ENCODE measurements at places on chromosomes 12 and 14.

DNA sequence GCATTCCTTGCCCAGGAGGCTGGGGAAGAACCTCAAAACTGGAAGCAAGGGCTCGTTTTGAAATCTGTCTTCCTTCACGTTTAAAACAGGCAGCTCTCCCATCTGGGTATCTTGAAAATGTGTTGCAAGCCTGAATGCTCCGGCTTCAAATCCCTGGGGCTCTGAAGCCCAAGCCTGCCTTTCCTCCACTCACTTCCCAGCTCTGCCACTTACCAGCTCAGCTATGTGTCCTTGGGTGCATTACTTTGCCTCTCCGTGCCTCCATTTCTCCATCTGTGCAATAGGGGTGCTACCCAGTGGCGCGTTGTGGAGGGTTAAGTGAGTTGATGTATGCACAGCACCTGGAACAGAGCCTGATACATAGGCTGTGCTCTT is 97.6 kb downstream of the GCH1 start:
- no peak for DNase-seq

- no peak for DNase-seq
Measured at GRCh38 chr12:11595080-11595479, 54.4 kb upstream of the ETV6 start.

DNA sequence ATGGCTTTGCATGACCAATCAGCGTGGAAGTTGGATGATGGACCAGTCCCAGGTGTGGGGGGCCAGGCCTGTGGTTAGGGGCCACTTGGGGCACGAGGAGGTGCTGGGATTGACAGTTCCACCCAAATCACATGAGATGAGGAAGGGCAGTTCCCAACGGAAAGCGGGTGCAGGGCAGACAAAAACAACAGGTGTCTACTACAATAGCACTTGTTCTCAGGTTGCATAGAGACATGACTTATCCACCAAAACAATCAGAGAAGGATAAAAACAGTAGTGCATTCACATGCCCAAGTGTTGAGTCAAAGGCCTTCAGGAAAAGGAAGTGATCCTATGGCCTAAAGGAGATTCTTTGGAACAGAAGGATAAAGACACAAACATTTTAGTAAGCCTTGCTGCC is 14.6 kb upstream of the EIF2B2 start:
- DNase-seq: no peak

DNA sequence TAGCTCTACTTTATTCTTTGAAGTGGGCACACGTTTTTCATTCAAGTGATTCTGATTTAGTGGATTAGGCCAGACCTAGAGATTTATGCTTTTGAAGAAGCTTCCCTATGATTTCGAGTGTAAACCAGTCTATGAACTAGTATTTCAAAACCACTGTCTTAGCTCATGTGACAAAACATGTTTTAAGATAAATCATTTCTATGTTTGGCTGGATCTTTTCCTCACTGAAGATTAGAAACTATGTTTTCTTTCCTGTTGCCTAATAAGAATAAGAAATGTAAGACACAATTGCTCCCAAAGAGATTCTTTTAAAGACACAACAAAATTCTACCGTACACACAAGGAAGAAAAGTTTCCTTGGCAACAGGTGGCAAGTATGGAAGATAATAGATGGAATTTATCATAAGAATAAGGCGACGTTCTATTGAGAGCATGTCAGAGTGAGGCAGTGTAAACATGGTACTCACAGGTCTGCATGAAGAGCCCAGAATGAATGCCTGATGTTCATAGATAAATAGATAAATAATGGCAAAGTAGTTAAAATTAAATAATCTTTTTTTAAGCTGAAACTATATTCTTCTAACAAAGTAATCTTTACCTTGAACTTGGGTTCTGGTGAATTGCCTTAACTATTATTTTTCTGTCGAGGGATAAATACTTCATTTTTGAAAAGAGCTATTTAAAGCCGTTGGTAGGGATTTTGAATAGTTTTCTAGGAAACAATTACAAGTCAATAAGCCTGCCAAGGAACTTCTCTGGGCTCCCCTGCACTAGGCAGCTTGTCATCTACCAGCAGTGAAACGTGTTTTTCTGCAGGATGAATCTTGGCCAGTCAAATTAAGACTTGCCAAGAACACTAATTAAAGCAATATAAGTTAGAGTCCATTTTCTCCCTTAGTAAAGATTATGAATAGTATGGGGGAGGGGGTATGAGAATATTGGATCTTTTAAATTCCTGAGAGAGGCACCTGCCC is 34.1 kb upstream of the C12orf75 start:
- DNase-seq: no peak

DNA sequence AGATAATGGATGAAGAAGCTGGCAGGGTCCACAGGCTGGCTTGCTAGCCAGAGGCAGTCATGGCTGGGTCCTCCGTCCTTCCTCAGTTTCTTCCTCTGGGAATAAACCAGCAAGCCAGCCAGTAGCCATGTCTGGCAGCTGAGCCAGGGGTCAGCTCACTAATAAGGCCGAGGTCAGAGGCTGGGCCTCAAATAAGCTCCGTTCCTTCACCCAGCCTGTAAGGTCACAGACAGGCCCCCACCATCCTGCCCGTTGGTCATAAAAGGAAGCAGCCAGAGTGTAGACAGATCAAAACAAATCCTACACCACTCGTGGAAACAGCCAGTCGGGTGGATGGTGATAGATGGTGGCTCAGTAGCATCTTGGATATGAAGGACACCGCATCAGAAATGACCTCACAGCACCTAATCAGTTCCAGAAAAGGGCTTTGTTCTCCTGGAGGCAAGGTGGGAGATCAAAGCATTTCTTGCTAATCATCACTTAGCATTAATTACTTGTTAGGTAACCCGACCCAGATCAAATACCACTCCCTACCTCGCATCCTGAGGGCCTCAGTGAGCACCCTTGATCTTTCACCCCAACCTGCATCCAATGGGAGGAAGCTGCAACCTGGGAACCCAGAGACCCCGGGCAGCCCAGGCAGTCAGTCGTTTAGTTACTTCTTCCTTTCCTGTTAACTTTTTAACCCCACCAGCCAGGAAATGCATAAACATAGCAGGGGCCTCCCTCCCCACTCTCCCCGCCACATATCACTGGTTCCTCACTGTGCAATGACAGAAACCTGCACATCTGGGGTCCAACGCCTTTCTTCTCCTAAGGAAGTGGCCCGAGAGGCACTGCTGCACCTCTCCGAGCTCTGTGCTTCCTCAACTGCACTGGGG is 90.2 kb downstream of the KDM2B start:
- DNase-seq: no peak

DNA sequence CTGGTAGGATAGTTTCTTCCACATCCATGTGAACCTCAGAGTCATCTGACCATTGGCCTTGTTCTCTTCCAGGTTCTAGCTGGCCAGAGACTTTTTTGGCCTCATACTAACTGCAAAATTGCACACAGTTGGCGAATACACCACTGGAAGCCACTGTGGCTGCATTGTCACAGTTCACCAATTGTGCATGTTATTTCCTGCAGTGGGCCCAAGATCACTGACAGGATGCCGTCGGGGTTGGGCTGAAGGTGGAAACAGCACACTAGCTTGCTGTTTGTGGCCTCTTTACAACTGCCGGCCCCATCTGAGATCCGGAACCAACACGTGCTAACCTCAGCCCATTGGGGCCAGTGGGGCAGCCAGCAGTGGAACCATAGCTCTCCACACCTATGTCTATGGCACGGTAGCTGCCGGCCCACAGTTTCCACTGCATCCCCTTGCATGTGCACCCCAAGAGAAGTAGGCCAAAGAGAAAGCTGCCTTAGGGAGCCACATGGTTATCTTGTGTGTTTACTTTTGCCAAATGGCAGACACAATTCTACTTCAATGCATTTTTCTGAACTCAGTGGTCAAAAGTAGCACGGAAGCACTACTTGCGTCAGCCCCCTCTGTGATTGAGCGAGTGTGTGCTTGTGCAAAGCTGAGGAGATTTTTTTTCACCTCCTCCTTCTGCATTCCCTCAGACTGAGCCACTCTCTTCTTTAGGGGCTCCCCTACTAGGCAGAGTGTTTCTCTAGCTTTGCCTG is 464.0 kb downstream of the RAD51B start:
- DNase-seq: no peak

GRCh38 chr12:80188576-80188975 is 89.2 kb downstream of the OTOGL start:
- DNase-seq: no peak

DNA sequence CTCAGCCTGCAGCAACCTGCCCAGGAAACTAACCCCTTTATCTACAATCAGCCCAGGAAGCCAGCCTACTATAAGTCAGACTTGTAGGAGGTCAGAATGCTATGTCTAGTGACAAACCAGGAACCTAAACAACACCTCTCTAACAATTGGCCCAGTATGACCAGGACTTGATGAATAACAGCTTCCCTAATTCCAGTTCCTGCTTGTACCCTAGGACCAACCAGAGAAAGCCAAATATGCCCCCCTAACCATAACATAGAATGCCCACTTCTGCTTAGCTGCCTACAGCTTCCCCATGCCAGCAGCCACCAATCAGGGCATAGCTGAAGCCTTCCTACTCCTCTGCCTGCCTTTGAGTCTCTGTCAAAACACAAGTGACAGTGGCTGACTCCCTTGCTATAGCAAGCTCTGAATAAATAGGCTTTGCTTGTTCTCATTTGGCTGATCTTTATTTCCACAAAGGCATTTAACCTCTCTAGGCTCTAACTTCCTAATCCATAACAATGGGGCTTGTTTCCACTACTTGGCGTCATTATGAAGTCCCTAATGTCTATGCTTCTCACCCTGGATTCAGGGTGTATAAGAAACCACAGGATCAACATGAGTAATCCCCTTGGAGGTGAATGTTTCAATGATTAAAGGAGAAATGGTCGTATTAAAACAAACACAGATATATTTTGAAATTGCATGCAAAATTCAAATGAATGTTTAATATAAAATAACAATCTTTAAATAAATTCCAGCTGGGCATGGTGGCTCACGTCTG is 220.2 kb downstream of the ANO6 start:
- DNase-seq: no peak

DNA sequence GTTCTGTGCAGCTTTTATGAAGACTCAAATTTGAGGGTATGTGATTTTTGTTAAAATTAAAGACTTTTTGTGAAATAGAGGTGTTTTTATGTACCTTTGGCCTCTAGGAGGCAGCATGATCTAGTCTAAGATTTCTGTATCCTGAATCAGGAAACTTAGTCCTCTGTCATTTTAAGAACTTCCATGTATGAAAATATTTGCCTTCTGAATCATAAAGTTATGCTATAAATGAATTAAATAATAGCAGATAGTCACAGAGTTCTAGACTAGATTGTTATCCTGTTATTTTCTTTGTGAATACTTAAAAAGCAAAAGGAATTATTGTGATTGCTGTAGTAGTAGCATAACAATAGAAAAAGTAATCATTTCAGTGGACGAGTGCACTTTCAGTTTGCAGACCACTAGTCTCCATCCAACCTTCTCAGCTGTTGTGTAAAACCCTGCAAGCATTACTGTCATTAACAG is 56.3 kb downstream of the FGD4 start:
- no peak for DNase-seq

All from activated CD8-positive, alpha-beta memory T cell treated with anti-CD3 and anti-CD28 coated beads for 48 hours (primary cell).